ENCODE measurements at places on chromosomes 11 and 22. TPM values are rescaled to one million over a fixed set of nuclear protein-coding genes. Genes with fewer than 3 reads are reported as not detected.
A peak's percentile ranks its signal among the peaks of the same experiment; 100 is the strongest.

The TIGD3 gene
- total RNA-seq = 0.60 TPM

The ARRB1 gene
- 16.5 TPM for total RNA-seq

The OSM gene
- total RNA-seq = not detected

The MS4A14 gene
- not detected for total RNA-seq

DNA sequence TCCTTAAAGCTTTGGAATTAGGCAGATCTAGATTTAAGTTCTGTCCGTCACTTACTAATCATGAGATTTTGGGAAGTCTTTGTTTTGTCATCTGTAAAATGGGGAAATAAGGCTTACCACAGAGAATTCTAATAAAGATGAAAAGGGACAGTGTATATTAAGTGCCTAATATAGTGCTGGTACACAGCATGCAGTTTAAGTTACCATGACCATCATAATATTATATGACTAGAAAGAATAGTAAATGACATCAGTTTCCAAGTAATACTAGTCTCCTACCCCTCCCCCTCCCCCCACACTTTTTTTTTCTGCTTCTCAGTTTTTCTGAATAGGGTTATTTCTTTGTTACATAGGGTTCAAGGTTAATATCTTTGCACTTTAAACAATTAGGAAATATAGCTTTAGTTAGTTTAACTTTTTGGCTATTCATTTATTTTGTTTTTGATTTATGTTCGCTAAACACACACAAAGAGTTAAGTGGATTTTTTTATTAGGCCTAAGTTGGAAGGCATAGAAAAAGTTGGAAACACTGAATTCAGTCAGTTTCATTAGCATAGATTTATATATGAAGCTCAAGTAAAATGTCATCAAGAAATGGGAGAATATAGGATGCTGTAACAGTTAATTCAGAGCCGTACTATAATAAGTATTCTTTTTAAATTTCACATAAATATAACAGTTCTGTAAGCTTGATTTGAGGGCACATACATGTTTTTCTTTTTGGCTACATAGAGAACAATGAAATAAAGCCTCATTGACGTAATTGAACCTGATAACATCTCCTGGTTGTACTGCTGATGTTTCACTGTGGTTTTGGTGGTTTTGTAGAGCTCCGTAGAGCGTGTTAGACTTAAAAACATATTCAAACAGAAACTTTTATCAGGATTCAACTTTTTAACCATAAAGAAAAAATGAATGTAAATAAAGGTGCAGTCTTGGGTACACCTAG lies 121.2 kb downstream of the PDE3B start:
- H3K27ac ChIP-seq = no peak overlapping the region
- H3K4me3 ChIP-seq = no peak overlapping the region
- no peaks in the 10 kb centered on the region for H3K27me3 ChIP-seq
- peaks cover 14% of the 10 kb centered on the region for H3K4me1 ChIP-seq
- DNase-seq = no peak
- no peaks in the 10 kb centered on the region for H3K36me3 ChIP-seq

- H3K4me3 ChIP-seq = no peak overlapping the region
- H3K27ac ChIP-seq = no peak overlapping the region
- no peaks in the 10 kb centered on the region for H3K27me3 ChIP-seq
- H3K36me3 ChIP-seq = peaks cover 54% of the 10 kb centered on the region
These were observed 26.5 kb downstream of the CTTN start for GRCh38 chr11:70424765-70425344.

DNA sequence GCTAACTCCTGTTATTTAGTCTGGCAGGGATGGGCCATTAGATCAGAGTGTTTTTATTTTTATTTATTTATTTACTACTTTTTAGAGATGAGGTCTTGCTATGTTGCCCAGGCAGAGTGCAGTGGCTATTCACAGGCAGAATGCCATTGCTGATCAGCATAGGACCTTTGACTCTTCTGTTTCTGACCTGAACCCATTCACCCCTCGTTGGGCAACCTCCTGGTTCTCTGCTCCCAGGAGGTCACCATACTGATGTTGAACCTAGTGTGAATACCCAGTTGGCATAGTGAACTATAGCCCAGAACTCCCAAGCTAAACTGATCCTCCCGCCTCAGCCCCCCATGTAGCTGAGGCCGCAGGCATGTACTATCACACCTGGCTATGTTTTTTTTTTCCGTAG lies 16.5 kb upstream of the CECR2 start:
- H3K27ac ChIP-seq = no peak overlapping the region
- H3K27me3 ChIP-seq = no peaks in the 10 kb centered on the region
- no peak overlapping the region for H3K4me3 ChIP-seq
- no peaks in the 10 kb centered on the region for H3K36me3 ChIP-seq

GRCh38 chr22:23193882-23194281 lies 13.6 kb downstream of the BCR start:
- H3K27ac ChIP-seq = peak overlapping the region; percentile 39
- H3K4me3 ChIP-seq = no peak overlapping the region
- peaks cover 5% of the 10 kb centered on the region for H3K36me3 ChIP-seq
- no peak for DNase-seq
- no peaks in the 10 kb centered on the region for H3K4me1 ChIP-seq

DNA sequence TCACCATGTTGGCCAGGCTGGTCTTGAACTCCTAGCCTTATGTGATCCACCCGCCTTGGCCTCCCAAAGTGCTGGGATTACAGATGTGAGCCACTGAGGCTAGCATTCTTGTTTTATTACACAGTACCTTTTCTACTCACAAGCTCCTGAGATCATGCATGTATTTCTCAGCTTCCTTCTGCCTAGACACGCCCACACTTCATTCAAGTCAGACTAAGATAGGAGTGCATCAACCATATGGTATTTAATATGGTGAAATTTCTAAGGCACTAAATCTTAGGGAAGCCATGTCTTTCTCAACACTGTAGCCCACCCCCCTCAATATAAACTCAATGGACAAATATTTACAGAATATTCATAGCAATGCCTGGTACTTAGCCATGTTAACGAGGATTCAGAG lies 62.1 kb downstream of the SLC25A17 start:
- no peaks in the 10 kb centered on the region for H3K27me3 ChIP-seq
- H3K4me1 ChIP-seq = peaks cover 16% of the 10 kb centered on the region
- H3K27ac ChIP-seq = peak overlapping the region; percentile 67
- no peak for DNase-seq

GRCh38 chr22:29628996-29629902 lies 25.8 kb downstream of the NF2 start:
- DNase-seq = no peak
- H3K4me3 ChIP-seq = no peak overlapping the region
- H3K27ac ChIP-seq = no peak overlapping the region
- peaks cover 2% of the 10 kb centered on the region for H3K36me3 ChIP-seq

GRCh38 chr22:33565580-33565995 lies 354.7 kb downstream of the LARGE1 start:
- H3K4me1 ChIP-seq = peaks cover 12% of the 10 kb centered on the region

Data from mesothelial cell of epicardium (in vitro differentiated cells).